T47D (cell line): ENCODE measurements at places on chromosomes 5 and 9.

GRCh38 chr5:51273021-51273420, 110.2 kb upstream of the ISL1 start:
- DNase-seq, result no peak

DNA sequence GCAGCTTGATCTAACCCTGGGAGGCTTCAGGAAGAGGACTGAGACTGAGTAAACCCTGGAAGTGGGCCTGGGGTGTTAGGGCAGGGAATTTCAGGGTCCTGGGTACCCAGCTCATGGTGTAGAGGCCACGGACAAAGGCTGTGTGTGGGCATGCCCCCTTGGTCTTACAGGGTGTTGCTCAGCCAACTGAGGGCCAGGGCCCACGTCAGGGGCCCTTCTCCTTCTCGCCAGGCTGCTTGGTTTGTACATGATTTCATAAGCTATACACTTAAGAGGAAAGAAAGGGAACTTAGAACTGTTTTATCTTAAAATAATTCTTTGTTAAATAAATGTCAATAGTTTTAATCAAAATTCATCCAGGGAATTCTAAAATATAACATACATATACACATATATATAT, 95.4 kb downstream of the TLE4 start:
- DNase-seq, result no peak

DNA sequence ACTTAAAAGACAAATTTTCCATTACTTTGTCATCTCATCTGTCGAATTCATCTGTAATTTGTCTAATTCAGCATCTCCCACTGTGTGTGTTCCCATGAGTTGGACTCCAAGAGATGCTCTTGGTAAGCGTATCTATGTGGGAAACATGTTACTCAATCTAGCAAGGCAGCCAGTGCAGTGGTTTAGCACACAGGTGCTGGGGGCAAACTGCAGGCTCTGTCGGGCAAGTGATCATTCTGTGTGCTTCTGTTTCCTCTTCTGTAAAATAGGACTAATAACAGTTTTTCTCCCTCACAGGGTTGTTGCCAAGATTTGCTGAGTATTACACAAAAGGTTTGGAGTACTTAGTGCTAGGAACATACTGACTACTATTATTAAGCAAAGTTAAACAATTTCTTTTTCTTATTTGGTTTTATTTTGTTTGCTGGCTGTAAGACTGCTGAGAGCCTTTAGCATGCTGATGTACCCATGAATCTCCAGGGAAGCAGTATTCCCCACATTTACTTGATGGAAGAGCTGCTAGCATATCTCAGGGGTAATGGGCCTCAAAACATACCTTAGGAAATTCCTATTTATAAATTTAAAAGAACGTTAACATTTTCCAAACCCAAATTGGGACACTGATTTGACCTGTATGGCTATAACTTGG, 709 bp upstream of the GAPT start:
- DNase-seq, result no peak

DNA sequence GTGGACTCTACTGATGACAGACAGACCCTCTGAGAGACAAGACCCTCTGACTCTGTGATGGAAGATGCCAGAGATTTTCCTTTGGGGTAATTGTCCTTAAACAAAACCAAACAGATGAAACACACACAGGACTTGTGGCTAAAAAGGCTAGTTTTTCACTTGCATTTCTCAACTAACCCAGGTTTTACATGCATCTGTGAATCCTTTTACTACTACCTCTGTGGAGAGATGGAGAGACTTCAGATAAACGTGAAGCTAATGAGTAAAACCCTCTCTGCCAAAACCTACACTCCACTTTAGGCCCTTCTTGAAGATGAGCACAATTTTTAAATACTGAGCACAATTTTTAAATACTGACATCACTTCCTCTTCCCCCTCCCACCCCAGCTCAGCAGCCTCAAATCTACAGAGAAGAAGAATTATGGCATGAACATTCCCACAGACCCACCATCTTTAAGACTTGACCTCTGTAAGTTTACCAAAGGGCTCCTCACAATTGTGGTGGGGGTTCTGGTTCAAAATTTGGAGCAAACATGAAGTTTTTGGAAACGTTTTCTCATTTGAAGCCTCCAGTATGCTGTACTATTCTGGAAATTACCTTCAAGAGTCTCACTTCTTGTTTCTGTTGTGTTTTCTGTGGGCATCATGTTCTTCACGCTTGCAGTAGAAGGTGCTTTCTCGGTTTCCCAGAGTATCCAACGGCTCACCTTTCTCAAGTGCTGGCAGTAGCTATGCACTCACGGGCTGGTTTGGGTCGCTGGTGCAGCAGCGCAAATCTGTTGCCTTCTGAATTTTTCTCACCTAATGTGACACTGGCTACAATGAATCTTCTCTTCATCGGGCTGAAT, 42.7 kb downstream of the ACER2 start:
- DNase-seq, result no peak

- DNase-seq, result no peak
These were observed 25.3 kb upstream of the RECK start for GRCh38 chr9:36011379-36011778.

- DNase-seq, result no peak
These were observed 211.5 kb upstream of the GAS1 start for GRCh38 chr9:87158765-87159164.

DNA sequence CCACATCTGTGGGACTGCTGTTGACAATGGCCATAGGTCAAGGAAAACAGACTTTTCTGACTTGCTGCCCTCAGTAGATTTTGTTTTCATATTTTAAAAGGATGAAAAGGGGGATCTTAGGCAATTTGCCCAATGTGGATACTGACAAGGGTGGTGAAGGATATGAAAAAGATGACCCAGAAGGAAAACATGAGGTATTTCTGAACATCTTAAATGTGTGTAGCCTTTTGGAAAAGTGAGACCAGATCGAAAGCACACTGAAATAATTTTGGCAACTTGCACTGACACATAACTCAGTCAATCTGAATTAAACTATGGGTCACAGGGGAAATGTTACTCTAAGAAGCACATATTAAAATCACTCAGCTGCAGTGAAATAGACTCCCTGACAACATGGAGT, 1793.0 kb upstream of the ACO1 start:
- DNase-seq, result no peak

DNA sequence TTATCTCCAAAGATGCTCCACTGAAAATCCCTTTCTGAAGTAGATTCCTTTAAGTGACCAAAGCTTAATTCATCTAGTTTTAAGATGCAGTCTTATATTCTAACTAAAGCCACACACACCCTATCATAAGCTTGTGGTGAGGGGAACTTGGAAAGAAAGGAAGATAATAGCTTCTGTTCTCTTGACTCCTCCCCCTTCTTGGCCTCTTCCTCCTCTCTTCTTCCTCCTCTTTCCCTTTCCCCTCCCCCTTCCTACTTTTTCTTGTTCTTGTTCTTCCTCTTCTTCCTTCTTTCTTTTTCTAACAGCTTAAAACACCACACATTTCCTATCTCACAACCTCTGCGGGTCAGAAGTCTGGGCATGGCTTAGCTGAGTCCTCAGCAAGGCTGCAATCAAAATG, 23.5 kb downstream of the IL7R start:
- DNase-seq, result no peak

GRCh38 chr5:149210968-149211490, 60.6 kb upstream of the AFAP1L1 start:
- DNase-seq, result no peak

DNA sequence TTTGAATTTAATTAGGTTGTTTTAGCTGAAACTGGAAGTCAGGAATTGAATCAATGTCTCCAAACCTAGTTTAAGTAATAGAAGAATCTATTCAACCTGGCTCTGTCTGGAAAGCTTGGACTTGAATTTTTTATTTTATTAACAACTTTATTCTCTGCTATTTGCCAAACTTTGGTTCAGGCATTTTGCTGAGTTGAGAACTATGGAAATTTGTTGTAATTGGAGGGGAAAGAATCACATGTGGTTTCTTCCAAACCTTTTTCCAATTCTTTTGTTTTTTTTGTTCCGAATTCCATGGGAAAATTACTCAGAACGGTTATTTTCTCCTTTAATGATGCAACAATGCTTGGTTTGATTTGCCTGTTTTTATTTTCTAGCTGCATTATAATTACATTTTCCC, 98.2 kb upstream of the RPS23 start:
- no peak for DNase-seq

- DNase-seq, result no peak
These were observed 41.9 kb downstream of the ZNF354A start for GRCh38 chr5:178688551-178688950.

DNA sequence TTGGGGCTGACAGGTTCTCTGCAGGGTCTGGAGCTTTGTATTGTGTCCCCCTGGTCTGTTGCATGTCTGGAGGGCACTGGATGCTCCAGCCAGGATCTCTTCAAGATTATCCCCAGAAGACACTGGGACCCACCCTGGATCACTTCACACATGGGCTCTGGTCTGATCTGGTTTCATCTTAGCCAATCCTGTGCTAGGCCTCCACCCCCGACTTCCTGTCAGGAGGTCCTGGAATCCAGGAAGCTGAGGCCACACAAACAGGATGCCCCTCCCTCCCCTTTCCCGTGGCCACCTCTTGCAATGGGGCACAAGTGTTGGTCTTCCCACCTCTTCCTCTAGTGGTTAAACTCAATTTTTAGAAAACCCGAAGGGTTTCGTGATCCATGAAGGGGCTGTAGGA, 242.6 kb upstream of the MVB12B start:
- DNase-seq, result no peak

DNA sequence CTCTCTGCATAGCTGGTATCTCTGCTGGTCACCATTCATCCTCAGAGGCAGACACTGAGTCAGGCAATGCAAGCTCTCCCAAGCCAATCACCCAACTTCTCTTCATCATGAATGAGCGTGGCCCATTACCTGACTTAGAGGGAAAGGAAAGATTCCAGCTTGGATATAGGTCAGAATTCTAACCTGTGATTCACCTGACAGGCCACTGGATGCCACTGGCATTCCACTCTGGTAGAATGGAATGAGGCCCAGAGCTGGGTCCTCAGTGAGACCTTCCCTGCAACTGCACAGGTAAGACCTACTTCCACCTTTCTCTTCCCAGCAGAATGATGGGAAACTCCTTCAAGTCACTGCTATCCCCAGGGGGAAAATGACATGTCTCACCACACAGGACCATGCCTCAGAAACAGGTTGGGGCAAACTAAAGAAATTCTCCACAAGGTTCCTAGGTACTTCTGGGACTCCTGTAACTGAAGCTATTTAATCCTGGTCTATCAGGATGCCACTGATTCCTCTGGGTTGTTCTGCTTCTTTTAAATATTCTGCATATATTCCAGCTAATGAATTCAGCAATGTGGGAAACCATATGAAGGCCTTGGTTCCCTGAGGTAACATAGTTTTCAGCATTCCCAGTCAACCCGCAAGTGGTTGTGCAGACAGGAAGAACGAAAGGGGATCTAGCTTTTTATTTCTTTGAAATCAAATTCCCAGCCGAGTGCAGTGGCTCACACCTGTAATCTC, 62.0 kb downstream of the SUSD1 start:
- peak; percentile 66 for DNase-seq

GRCh38 chr9:129464972-129465833, 155.7 kb downstream of the C9orf50 start:
- DNase-seq, result no peak

DNA sequence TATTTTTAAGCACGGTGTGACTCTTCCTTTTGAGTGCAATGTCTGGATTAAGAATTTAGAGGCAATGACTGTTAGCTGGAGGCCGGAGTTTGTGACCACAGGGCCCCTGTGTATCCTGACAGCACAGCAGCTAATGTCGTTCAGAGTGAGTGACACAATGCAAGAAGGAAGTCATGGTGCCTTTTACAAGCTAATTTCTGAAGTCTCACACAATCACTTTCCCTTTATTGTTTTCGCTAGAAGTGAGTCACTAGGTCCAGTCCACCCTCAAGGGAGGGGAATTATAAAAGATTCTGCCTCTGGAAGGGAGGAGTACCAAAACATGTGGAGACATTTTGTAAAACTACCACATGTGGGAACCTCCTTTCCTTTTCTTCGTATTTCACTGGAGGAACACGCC, 185.5 kb upstream of the FGF10 start:
- no peak for DNase-seq

GRCh38 chr9:110123341-110124095, 84.4 kb downstream of the C9orf152 start:
- DNase-seq, result no peak

- no peak for DNase-seq
These were observed 8.8 kb downstream of the MAPK9 start for GRCh38 chr5:180283026-180283615.

GRCh38 chr9:16442622-16443021, 427.8 kb downstream of the BNC2 start:
- no peak for DNase-seq

- DNase-seq, result no peak
These were observed 19.8 kb upstream of the PAX5 start for GRCh38 chr9:37053684-37054362.

GRCh38 chr5:180161420-180162303, 47.3 kb downstream of the RASGEF1C start:
- DNase-seq, result no peak

DNA sequence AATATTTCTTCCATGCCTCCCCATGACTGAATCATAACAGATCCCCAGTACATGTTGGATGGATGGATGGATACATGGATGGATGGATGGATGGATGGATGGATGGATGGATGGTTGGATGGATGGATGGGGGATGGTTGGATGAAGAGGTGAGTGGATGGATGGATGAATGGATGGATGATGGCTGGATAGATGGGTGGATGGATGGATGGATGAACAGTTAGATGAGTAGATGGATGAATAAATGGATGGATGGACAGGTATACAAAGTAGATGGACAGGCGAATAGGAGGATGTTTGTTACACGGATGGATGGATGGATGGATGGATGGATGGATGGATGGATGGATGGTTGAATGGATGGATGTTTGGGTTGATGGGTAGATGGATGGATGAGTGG, 120.0 kb upstream of the HAND1 start:
- DNase-seq, result no peak

DNA sequence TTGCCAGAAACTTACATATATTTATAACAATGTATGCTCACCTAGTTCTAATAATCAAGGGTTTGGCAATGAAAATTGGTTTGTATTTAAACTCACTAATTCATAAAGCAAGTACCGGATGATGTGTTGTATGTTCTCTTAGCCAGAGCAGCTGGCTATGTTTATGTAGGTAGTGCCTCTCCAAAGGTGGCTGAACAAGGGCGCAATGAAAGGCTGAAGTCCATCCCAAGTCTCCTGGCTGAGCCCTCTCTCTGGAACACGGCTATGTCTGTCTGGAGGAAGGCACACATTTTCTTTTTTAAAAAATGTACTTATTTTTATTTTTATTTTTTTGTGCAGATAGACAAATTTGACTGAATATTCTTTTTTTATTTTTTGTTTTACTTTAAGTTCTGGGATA, 141.2 kb upstream of the DAB2 start:
- no peak for DNase-seq

GRCh38 chr5:174381241-174381640, 335.7 kb downstream of the NSG2 start:
- DNase-seq, result no peak

- DNase-seq, result no peak
These were observed 53.7 kb upstream of the EXOC3 start for GRCh38 chr5:389197-389821.

GRCh38 chr5:181087309-181087708, 43.7 kb downstream of the OR2V1 start:
- no peak for DNase-seq
